ENCODE measurements at places on chromosomes 12 and 14. TPM values are rescaled to one million over a fixed set of nuclear protein-coding genes. Genes with fewer than 3 reads are reported as not detected.

DNA sequence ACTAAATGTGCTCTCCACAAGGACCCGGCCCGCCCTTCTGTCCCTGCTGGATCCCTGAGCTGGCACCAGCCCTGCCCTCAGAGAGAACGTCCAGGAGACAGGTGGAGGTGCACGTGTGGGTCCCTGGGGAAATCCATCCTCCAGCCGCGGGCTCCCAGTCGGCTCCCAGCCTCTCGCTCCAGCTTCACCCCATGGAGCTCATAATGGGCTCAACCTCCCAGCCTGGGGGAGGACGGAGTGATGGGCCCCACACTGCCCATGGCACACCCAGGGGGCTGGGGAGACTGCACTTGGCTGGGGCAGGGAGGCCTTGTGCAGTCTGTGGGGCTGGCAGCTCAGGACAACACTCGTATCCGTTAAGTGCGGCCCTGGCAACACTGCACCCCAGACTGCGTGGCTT, 250.5 kb downstream of the TMEM121 start:
- no peak for DNase-seq

Gene SOX5
- not detected for total RNA-seq

Gene RAD52
- total RNA-seq, result 19.3 TPM

DNA sequence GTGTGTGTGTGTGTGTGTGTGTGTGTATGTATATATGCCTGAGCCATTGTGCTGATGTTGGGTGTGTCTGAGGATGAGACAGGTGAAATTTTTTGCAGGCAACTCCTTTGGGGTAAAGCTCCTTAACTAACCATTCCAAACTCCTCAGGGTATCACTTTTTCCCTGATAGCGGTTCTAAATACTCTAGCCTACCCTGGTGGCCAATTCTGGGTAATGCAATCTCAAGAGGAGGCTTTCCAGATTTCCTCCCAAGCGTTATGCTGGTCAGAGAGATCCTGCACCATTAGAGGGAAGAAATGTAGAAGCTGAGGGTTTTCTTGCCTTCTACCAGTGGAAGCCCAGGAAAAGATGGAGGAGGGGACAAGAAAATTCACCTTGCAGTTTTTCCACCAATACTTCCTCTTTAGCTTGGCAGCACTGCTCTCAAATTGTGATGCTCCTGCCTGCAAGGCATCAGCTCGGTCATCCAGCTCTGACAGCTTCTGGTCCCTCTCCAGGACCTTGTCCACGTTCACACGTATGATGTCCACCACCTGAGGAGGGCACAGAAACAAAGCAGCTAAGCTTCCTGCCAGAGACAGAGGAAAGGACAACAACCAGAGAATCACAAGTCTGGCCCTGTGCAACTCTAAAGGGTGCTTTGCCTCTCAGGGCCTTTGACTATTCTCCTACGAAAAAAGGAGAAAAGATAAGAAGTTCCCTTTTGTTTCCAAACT, 4.9 kb downstream of the VAMP1 start:
- peak; percentile 71 for DNase-seq

DNA sequence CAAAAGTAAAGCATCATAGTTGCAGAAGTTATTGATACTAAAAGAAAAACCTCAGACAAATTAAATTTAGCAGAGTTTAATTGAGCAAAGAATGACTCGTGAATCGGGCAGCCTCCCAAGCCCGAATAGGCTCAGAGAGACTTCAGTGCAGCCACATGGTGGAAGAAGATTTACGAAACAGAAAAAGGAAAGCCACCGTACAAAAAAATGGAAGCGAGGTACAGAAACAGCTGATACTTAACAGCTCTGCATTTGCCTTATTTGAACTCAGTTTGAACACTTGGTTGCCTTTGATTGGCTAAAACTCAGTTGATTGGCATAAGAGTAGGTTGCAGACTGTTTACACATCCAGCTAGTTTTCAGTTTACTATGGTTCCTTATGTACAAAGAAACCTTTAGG, 12.9 kb downstream of the TTC9 start:
- peak; percentile 45 for DNase-seq

- no peak for DNase-seq
Measured at GRCh38 chr14:99655521-99655920, 10.6 kb downstream of the HHIPL1 start.

GRCh38 chr12:91579516-91580263, 397.1 kb upstream of the DCN start:
- DNase-seq, result peak; percentile 68

- no peak for DNase-seq
Measured at GRCh38 chr12:11856971-11857370, 207.5 kb downstream of the ETV6 start.

GRCh38 chr12:40216516-40217288, 8.1 kb upstream of the LRRK2 start:
- no peak for DNase-seq
